ENCODE measurements at places on chromosomes 2 and 18.

DNA sequence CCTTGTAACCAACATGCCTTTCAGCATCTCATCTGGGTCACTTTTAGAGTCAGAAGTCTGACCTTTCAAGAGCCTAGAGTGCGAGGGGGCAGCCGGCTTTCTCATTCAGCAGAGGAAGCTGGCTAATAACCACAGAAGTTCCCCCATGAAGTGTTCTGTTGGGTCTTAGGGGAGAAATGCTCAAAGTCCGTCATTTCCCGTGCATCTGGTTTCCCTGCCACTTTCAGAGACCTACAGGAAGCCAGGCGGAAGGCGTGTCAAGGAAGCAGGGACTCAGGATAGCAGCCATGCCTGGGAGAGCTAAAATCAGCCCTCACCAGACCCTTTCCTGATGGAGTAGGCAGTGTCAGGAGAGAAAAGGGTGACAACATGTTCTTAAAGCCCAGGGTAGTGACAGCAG is 301.8 kb upstream of the ID2 start:
- no peak for DNase-seq

GRCh38 chr2:240241572-240241971 is 101.1 kb upstream of the OTOS start:
- DNase-seq, result no peak

- no peak for DNase-seq
Measured at GRCh38 chr2:226300196-226300886, 499.3 kb downstream of the IRS1 start.

GRCh38 chr2:19799881-19800780 is 101.7 kb downstream of the TTC32 start:
- DNase-seq, result no peak

GRCh38 chr2:217477583-217477982 is 525.2 kb downstream of the TNS1 start:
- no peak for DNase-seq

DNA sequence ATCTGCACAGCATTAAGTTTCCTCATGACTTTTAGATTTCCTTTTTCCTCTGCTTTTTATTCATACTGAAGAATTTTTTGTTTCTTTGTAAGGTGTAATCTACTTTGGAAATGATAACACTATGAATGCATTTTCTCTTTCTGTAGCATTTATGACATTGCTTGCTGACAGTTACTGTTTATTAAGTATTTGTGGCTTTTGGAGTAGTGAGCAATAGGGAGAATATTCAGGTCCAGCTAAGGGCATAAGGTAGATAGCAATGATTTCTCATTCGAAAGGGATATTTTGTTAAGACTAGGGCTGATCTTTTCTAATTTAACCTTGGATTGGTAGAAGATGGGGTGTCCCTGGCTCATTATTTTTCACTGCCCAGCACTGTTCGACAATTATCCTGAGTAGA is 80.3 kb downstream of the XRCC5 start:
- DNase-seq, result no peak

- DNase-seq, result no peak
Measured at GRCh38 chr2:216618785-216619184, 14.4 kb upstream of the IGFBP2 start.

GRCh38 chr2:241149675-241149924 is 328 bp upstream of the PASK start:
- DNase-seq, result no peak

- DNase-seq, result no peak
Measured at GRCh38 chr2:120466704-120467054, 120.7 kb downstream of the INHBB start.

DNA sequence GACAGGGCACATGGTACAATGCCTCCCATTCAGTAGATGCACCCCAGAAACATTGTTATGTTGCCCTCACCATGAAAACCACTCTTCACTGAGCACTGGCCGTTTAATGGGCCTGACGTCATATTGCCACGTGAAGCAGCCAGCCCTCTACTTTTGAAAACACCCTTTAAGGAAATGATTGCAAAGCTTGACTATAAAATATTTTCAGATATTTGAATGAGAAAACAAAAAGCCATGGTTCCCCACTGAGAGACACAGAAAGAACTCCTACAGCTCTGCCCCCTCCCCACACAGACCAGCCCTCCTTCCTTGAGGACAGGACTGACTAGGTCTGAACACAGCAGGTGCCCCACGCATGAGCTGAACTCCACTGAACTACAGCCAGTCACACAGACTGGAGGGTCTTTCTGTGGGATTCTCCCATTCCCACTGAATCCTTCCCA is 349.1 kb downstream of the ANAPC1 start:
- no peak for DNase-seq

DNA sequence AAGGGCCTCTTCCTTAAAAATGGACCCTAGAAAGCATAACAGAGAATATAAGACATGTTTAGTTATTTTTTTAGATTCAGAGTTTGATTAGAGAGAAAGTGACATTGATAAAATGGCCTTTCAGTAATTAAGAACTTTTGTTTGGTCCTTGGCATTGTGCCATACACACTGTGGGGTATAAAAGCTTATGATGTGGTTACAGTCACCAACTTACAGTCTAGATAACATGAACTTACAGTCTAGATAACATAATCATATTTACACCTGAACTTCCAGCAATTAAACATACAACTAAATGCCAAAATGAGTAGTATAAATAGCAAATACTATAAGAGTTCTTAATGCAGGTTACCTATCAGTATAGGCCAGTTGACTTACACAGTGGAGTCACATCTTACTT is 25.6 kb upstream of the EFEMP1 start:
- no peak for DNase-seq

Data from GM10248 (cell line).